ENCODE measurements at places on chromosomes 4 and X. TPM values are rescaled to one million over a fixed set of nuclear protein-coding genes. Genes with fewer than 3 reads are reported as not detected.

FAM47E gene
- 2.9 TPM for total RNA-seq

TCEAL6 gene
- not detected for total RNA-seq

RXFP1 gene
- not detected for total RNA-seq

TASL gene
- total RNA-seq, result not detected

CXorf66 gene
- total RNA-seq, result not detected

TLR6 gene
- total RNA-seq, result not detected

EPGN gene
- total RNA-seq, result not detected

TRIM2 gene
- 120 TPM for total RNA-seq

GAGE1 gene
- total RNA-seq, result not detected

STK32B gene
- total RNA-seq, result 2.5 TPM

CDX4 gene
- not detected for total RNA-seq

C4orf50 gene
- 0.56 TPM for total RNA-seq

SNCA gene
- 15.2 TPM for total RNA-seq

RAB33B gene
- total RNA-seq, result 5.0 TPM

ETDB gene
- not detected for total RNA-seq

NLGN4X gene
- total RNA-seq, result 40.9 TPM

TCEAL7 gene
- total RNA-seq, result 67.2 TPM

XAGE3 gene
- total RNA-seq, result not detected

F8A2 gene
- not detected for total RNA-seq

CEP135 gene
- total RNA-seq, result 4.2 TPM

TMSB15B gene
- total RNA-seq, result 68.6 TPM

HELT gene
- total RNA-seq, result not detected

DCAF12L1 gene
- total RNA-seq, result 0.12 TPM

PPP2R2C gene
- total RNA-seq, result 9.4 TPM

TECRL gene
- not detected for total RNA-seq

CCDC149 gene
- total RNA-seq, result 5.2 TPM

TCP11X2 gene
- total RNA-seq, result 3.7 TPM

NXF2 gene
- 1.4 TPM for total RNA-seq

OPN1MW gene
- total RNA-seq, result 1.2 TPM

NUDT11 gene
- 35.0 TPM for total RNA-seq

Measured in glutamatergic neuron (in vitro differentiated cells).